ENCODE measurements at places on chromosomes 13 and 19.

DNA sequence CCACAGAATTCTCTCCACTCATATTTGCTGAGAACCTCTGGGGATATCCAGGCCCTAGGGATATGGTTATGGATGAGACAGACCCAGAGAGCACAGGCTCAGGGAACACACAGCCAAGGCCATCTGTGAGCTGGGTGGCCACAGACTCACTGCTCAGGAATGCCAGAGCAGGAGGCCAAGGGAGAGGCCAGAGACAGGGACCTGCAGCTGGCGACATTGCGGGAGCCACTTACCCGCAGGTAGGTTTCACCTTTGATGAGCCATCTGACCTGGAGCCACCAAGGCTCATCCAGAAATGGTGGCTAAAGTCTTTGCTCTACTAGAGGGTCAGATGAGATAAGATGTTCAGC lies 29.4 kb downstream of the CCNE1 start:
- DNase-seq, result no peak

DNA sequence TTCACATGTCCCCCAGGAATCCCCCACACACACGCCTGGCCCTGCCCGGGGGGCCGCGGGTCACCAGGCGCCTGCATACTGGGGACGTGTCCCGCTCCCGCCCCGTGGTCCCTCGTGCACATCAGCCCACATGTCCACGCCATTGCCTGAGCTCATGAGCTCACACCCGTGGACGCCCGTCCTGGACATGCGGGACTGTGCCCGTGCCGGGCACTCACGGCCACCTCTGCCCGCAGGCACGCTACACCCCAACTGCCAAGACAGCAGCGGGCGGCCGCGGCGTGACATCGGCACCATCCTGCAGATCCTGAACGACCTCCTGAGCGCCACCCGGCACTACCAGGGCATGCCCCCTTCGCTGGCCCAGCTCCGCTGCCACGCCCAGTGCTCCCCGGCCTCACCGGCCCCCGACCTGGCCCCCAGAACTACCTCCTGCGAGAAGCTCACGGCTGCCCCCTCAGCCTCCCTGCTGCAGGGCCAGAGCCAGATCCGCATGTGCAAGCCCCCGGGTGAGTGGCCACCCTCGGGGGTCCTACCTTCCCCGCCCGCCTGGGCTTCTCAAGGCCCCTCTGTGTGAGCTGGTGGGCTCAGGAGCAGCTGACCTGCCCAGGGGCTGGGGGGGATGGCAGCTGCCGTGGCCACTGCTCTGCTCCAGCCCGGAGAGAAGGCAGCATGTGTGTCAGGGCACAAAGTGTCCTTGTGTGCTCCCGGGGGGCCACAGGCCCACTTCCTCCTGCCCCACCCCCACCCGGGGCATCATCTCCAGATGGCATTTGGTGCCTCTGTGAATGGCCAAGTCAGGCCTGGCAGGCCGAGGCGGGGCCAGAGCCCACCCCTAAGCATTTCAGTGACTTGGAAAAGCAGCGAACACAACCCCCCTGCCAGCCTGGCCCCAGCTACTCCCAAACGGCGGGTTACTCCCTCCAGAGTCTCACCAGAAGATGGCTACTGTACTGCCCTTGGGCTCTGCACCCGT lies 7.1 kb downstream of the MIDN start:
- no peak for DNase-seq

GRCh38 chr13:94483970-94484369 lies 4.5 kb upstream of the DCT start:
- DNase-seq, result no peak

DNA sequence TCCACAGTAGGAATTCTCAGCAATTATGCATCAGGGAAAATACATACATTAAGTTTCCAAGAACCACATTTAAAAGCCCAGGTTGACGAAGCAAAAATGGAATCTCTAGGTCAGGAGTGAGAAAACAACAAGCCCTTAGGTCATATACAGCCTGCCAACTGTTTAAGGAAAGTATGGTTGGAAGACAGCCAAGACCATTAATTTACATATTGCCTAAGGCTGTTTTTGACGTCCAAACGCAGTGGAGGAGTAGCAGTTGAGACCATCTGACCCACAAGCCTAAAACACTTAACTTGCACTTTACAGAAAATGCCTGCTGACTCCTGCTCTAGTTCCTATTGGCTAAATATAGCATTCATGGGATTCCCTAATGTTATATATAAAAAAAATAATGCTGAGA lies 299.0 kb downstream of the ITGBL1 start:
- DNase-seq, result no peak

GRCh38 chr19:33621811-33622504 lies at the start of gene CHST8:
Gene CHST8, plus strand, starts transcription at chr19:33621953. Its CDS starts 67,309 bp downstream, at chr19:33689262.
- DNase-seq, result peak; percentile 39

All from heart left ventricle (tissue), 16 donors.